ENCODE measurements at places on chromosomes 2 and 18. TPM values are rescaled to one million over a fixed set of nuclear protein-coding genes. Genes with fewer than 3 reads are reported as not detected.
A peak's percentile ranks its signal among the peaks of the same experiment; 100 is the strongest.

- H3K36me3 ChIP-seq = peaks cover 60% of the 10 kb centered on the region
- no peak for DNase-seq
- peaks cover 9% of the 10 kb centered on the region for H3K4me1 ChIP-seq
- H3K27me3 ChIP-seq = no peaks in the 10 kb centered on the region
- no peak overlapping the region for H3K4me3 ChIP-seq
These were observed 32.9 kb downstream of the CENPO start for GRCh38 chr2:24825883-24826772.

DNA sequence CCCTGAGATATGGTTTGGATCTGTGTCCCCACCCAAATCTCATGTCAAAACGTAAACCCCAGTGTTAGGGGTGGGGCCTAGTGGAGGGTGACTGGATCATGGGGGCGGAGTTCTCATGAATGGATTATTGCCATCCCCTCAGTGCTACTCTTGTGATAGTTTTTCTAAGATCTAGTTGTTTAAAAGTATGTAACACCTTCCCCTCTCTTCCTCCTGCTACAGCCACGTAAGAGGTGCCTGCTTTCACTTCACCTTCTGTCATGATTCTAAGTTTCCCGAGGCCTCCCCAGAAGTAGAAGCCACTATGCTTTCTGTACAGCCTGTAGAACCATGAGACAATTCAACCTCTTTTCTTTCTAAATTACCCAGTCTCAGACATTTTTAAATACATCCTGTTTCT, 16.9 kb downstream of the PUM2 start:
- no peaks in the 10 kb centered on the region for H3K36me3 ChIP-seq
- no peak overlapping the region for H3K27ac ChIP-seq
- H3K4me1 ChIP-seq = peaks cover 48% of the 10 kb centered on the region
- H3K4me3 ChIP-seq = no peak overlapping the region
- DNase-seq = no peak

DNA sequence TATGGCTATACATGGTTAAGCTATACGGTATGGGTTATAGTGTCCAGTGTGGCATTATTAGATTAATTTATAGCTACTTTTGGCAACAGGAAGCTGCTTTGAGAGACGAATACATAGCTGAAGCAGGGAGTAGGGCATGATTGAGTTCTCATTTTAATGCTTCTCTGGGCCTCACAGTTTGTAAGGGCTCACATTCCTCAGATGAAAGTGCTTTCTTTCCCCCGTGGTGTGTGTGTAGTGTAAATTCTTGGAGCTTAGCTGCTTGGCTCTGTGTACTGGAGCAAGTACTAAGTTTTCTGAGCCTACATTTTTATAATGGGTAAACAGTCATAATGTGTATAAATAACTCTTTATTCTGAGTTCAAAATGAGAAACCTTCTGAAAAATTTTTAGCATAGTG, 173.7 kb downstream of the PTPRM start:
- no peaks in the 10 kb centered on the region for H3K36me3 ChIP-seq
- peaks cover 51% of the 10 kb centered on the region for H3K4me1 ChIP-seq
- no peaks in the 10 kb centered on the region for H3K27me3 ChIP-seq
- H3K4me3 ChIP-seq = no peak overlapping the region

- H3K4me1 ChIP-seq = peaks cover 9% of the 10 kb centered on the region
- H3K27ac ChIP-seq = no peak overlapping the region
- no peaks in the 10 kb centered on the region for H3K36me3 ChIP-seq
- H3K4me3 ChIP-seq = no peak overlapping the region
- no peaks in the 10 kb centered on the region for H3K27me3 ChIP-seq
These were observed 38.8 kb upstream of the UBE2F start for GRCh38 chr2:237927986-237928385.

DNA sequence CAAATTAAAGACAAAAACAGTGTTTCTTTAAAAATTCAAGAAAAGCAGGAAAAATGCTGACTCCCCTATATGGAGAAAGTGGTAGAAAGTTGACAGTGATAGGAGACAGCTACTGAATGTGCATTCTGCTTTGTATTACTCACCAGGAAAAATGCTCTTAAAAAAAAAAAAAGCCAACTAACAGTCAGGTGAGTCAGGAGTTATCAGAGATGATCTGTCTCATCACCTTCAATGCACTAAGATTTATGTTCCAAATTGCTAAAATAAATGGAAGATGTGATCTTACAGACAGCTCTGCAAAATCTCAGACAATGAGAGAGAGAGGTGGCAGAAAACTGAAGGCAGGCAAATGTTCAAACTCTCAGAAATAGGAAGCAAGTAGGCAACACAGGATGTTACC, 47.6 kb upstream of the ZNF521 start:
- H3K27me3 ChIP-seq = no peaks in the 10 kb centered on the region
- H3K4me1 ChIP-seq = no peaks in the 10 kb centered on the region
- no peak for DNase-seq
- H3K27ac ChIP-seq = no peak overlapping the region
- no peak overlapping the region for H3K4me3 ChIP-seq
- no peaks in the 10 kb centered on the region for H3K36me3 ChIP-seq

- no peak for DNase-seq
- H3K27ac ChIP-seq = no peak overlapping the region
- H3K36me3 ChIP-seq = no peaks in the 10 kb centered on the region
- H3K4me3 ChIP-seq = no peak overlapping the region
These were observed 238.7 kb upstream of the KCNH7 start for GRCh38 chr2:163077241-163077640.

GRCh38 chr2:47095349-47096020, 59.6 kb downstream of the STPG4 start:
- H3K4me1 ChIP-seq = peaks cover 12% of the 10 kb centered on the region
- no peak overlapping the region for H3K27ac ChIP-seq
- H3K27me3 ChIP-seq = no peaks in the 10 kb centered on the region
- H3K4me3 ChIP-seq = no peak overlapping the region
- no peak for DNase-seq

GRCh38 chr2:65706411-65706810, 274.0 kb upstream of the SPRED2 start:
- no peaks in the 10 kb centered on the region for H3K27me3 ChIP-seq
- H3K4me1 ChIP-seq = no peaks in the 10 kb centered on the region
- H3K27ac ChIP-seq = no peak overlapping the region
- H3K36me3 ChIP-seq = no peaks in the 10 kb centered on the region

DNA sequence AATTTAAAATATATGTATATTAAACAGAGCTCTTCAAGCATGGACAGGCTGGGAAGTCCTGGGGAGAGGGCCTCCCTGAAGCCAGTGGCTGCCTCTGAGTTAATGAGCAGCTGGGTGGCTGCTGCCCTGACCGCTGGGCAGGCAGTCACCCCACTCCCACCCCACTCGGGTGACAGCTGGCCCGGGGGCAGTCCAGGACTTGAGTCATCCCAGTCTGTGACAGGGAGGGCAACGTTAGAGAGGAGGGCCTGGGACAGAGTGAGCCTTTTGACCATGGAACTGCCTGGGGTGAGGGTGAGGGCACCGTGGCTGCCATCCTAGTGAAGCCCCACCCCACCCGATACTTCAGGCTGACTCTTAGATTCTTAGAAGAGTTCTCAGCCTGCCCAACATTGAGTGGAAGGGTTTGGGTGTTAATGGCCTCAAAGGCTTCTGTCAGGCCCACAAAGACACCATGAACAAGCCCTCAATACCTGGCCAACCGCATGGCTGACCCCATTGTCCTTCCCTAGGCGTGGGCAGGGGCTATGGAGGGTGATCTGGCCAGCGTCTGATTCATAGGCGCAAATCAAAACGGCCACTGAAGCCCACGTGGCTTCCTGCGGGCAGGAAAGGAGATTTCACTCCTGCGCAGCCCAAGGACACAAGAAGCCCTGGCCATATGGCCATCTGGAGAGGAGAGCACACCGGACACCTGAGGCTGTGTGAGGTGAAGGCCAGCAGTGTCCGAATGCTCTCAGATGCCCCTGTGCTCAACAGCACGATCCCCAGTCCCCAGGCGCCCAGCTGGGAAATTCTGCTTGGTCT, 47.5 kb downstream of the MRPS5 start:
- H3K4me1 ChIP-seq = peaks cover 3% of the 10 kb centered on the region
- DNase-seq = no peak
- no peak overlapping the region for H3K4me3 ChIP-seq
- no peaks in the 10 kb centered on the region for H3K36me3 ChIP-seq

DNA sequence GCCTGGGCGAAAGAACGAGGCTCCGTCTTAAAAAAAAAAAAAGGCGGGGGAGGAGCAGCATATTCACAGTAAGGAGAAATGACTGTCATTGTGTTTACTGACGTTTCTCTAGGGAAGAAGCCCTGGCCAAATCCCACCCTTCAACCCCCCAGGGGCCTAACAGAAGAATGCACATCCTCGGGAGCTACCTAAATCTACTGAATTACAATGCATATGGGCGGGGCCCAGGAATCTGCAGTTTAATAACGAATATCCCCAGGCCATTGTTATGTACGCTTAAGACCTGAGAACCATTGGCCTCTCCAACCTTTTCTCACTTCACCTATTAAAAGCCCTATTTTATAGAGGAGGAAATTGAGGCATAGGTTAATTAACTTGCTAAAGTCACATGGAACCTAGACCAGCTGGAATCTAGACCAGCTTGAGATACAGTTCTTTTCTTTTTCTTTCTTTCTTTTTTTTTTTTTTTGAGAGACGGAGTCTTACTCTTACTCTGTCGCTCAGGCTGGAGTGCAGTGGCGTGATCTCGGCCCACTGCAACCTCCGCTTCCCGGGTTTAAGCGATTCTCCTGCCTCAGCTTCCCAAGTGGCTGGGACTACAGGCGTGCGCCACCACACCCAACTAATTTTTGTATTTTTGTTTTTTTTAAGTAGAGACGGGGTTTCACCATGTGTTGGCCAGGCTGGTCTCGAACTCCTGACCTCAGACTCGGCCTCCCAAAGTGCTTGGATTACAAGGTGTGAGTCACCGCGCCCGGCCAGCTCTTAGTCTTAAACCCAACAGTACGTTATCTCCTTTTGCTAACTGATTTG, 708 bp upstream of the RIF1 start:
- no peaks in the 10 kb centered on the region for H3K27me3 ChIP-seq
- peaks cover 12% of the 10 kb centered on the region for H3K4me1 ChIP-seq
- no peak overlapping the region for H3K4me3 ChIP-seq
- peak overlapping the region; percentile 91 for H3K27ac ChIP-seq
- no peak for DNase-seq

DNA sequence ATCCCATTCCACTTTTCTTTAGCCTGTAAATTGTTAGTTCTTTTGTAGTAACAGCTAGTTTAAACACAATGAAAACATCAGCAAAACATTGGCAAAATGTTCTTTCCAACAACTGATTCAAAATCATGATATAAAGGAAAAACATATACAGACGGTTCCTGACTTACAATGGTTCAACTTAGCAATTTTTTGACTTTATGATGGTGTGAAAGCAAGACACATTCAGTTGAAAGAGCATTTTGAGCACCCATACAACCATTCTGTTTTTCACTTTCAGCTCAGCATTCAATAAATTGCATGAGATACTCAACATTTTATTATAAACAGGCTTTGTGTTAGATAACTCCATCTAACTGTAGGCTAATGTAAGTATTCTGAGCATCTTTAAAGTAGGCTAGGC, 185.1 kb downstream of the NOL4 start:
- H3K36me3 ChIP-seq = no peaks in the 10 kb centered on the region
- no peaks in the 10 kb centered on the region for H3K27me3 ChIP-seq
- H3K4me3 ChIP-seq = no peak overlapping the region
- H3K4me1 ChIP-seq = no peaks in the 10 kb centered on the region
- no peak overlapping the region for H3K27ac ChIP-seq

The TMEM182 gene
- total RNA-seq = 176 TPM

The CHRND gene
- not detected for total RNA-seq

The GALNT13 gene
- total RNA-seq = 0.05 TPM

The FAM237A gene
- total RNA-seq = 0.60 TPM

The CCNT2 gene
- total RNA-seq = 13.7 TPM
